Stimulated activated CD8-positive, alpha-beta memory T cell treated with anti-CD3 and anti-CD28 coated beads, Interleukin-2, amount 100 ng/mL, for 1 hour (primary cell): ENCODE measurements at places on chromosomes 12 and 14.

- no peak for DNase-seq
Measured at GRCh38 chr14:33934043-33934750, 16.7 kb downstream of the EGLN3 start.

DNA sequence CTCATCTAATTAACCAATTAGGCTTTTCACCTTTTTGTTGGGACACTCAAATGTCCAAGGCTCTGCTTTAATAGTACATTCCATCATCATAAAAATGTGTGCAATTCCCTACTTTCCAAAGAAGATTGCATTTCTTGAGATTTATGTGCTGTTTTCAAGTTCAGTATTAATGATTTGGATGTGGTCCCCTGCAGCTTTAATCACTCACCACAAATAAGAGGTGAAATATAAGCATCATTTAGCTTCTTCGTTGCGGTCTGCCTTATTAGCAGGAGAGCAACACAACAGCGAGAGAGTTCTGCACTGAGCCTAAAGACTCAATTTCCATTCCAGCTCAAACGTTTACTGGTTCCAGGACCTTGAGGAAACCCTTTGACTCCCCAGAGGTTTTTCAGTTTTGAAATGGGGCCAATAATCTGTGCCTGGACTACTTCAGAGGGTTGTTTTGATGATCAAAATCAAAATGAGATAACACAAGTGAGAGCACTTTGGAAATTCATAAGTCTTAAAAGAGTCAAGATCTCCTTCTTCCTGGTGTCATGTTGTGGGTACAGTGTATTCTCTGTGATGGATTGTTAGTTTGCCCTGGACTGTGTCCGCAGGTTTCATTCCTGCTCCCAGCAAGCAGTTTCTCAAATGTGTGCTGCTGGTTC is 53.1 kb downstream of the RERG start:
- DNase-seq = no peak

GRCh38 chr14:106347890-106348755 is 821.7 kb downstream of the TMEM121 start:
- no peak for DNase-seq

GRCh38 chr12:91984556-91984955 is 161.1 kb downstream of the BTG1 start:
- DNase-seq = no peak

GRCh38 chr12:69102856-69103255 is 136.5 kb upstream of the CPSF6 start:
- no peak for DNase-seq

DNA sequence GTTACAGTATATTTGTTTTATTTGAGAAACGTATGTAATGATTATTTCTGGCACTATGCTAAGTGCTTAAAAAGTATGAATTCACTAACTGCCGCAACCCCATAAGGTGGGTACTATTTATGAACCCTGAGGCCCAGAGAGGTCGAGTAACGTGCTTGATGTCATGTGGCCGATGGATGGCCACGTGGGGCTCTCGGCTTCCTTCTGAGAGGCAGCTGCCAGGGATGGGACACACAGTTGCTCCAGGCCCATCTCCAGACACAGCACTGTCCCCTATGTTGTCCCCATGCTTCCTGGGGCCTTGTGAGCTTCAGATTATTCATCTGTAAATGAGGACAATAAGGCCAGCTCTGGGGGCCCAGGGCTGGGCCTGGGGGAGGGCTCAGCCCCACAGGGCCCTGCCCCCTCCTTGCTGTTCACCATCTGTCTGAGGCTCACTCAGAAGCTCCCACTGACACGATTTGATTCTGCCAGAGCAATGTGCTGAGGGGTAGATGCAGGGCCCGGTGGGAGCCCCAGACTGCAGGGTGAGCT is 115.0 kb downstream of the CALM1 start:
- no peak for DNase-seq

DNA sequence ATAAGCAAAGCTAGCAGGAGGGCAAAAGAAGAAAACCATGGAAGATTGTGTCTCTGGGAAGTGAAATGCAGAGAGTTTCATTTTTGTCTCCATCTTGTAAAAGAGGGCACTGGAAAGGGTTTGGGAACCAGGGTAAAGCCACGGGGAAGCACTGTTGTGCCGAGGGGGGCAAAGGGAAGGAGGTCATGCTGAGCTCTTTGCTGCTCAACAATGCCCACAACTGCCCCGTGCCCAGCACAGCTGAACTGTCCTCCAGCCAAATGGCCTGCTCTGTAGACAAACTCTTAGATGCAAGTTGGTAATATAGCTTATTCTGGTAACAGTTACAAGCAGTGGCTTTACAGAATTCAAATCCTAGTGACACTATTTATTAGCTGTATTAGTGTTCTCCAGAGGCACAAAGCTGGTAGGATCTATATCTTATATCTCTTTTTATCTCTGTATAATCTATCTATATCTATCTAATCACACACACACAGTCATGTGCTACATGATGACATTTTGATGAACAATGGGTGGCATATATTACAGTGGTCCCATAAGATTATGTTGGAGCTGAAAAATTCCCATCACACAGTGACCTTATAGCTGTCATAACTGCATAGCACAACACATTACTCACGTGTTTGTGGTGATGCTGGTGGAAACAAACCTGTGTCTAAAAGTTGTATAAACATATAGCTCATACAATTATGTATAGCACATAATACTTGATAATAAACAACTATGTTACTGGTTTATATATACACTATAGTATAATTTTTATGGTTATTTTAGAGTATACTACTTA is 203.4 kb upstream of the DDHD1 start:
- DNase-seq = no peak

GRCh38 chr14:69354383-69355153 is 43.5 kb downstream of the ERH start:
- DNase-seq = peak; percentile 7

DNA sequence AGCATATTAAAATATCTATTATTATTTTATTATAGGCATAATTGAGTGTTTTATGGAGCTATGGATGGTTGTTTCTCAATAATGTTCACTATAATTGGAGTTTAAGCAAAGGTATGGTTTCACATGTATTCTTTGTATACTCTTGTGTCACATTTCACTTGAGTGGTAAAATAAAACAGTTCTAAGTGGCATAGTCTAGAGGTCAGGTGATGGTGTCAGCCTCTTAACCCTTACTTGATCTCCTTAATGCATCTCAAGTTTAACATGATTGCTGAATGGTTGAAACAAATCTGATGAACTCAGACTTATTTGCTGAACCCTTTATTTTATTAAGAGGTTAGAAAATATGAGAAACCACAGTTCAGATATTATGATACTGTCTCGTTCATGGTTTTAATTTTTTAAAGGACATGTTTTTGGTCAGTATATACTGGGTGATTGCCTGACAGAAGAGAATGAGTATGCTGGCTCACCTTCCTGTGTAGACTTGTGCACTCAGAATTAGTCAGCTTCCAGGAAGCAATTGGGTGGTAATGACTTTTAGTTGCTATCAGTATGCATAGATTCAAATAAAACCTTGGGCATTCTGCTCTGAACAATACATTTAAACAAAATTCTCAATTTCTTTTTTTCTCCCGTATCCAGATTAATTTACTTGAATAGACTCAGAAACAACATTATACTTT is 464.6 kb downstream of the PCNX1 start:
- no peak for DNase-seq

- no peak for DNase-seq
Measured at GRCh38 chr12:2636741-2637340, 157.9 kb upstream of the FKBP4 start.

GRCh38 chr12:124713436-124714082 is 146.1 kb upstream of the NCOR2 start:
- peak; percentile 41 for DNase-seq

DNA sequence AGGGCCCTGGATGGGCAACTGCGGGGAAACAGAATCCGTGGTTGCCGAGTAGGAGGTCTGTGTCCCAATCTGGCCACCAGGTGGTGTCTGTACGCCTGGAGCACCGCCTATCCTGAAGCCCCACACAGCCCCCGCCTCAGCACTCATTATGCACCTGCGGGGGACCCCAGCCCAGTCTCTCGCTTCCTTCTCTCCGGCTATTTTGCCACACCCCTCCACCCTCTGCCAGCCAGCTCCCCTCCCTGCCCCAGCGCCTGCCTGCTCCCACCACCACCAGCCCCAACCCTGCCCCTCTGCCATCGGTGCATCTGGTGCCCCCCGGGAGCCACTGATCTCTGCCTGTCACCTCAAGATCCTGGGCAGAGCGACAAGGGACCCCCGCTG is 2.2 kb upstream of the NXPH4 start:
- DNase-seq = no peak

GRCh38 chr12:96396914-96397313 is 3.3 kb downstream of the CDK17 start:
- no peak for DNase-seq

DNA sequence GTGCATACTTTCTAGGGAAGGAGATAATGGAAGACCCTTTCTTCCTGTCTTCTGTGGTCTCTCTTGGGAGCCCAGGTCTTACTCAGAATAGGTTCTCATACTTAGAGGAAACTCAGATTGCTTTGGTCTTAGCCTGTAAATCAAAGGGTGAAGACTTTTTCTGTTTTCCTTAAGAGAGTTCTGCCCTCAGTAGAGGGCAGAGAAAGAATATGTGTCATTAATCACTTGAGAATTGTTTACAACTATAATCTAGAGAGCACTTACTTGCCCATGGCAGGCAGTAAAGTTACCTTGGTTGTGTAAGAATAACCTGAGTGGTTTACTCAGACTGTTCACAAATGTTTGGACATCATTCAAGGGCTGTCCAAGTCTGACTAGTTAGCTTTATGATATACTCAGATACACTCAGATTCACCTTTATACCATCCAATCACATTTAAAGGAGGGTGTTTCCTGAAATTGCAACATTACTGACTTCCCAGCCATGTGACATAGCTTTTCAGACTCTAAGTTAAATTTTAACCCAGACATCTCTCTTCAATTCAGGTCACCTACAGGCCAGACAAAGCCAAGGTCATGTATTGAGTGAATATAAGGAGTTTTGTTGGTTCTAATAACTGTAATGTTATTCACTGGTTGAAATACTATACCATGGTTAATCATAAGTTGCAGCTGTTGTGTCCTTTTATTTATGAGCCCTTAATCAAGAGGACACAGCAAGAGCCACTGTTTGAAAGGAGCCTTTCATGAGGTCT is 372.2 kb downstream of the RAD51B start:
- no peak for DNase-seq

DNA sequence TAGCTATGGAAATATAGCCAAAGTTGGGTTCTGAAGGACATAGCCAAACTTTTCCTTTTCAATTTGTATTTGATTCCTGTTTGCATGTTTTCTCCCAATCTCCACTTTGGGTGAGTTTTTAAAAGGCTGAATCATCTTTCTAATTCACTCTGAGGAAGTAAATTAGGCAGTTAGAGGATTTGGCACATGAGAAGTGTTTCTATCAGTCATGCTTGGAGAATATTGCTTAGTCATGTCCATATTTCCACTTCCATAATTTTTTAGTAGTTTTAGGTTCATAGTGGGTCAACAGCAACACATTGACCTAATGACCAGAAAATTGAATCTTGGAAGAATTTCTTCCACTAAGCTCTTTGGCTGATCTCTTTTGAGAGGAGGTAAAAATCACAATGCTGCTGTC is 21.8 kb downstream of the IRAK3 start:
- no peak for DNase-seq

DNA sequence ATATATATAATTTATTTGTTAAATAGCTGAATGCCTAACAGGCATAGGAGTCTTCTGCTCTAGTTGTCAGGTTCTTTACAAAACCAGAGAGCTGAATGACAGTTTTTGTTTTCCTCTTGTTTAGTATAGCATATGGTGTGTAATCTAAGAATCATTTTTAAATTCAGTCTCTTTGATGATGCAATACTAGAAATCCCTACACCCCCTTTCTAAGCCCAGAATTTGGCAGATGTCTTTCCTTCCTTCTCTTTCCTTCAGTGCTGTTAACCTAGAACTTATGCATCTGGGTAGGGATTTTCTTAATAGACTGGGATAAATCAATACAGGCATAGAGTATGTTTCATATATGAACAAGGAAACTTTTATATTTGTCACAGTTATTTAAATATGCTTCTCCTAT is 198.1 kb downstream of the KCNH5 start:
- DNase-seq = no peak

DNA sequence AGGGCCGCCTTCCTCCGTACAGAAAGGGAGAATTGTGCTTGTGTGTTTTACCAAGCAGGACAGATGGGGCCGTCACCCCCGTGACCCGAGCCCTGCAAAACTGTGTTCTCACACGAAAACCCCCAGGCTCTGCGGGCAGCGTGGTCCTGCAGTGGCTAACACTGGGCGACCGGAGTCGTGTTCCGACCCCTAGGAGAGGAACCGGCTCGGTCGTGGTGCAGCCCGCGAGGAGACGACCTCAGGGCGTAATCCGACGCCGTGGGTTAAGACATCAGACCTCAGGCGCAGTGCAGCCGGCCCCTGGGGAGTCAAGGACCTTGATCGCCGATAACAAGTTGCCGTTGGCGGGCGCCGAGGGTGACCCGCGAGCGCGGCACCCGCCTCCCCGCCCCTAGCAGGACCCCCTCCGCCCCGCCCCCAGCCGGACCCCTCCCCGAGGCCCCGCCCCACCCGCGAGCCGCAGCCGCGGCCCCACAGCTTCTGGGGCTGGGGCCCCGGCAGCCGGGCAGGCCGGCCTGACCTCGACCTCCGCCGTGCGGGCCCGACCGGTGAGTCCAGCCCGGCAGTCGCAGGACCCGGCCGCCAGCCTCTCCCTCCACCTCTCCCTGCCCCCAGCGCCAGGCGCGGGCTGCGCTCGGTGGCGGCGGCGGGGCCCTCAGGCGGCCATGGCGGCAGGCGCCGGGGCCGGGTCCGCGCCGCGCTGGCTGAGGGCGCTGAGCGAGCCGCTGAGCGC is at the start of gene CHPT1:
CHPT1 (plus strand) TSS at position 444 of the 733 bp plus-strand sequence; CDS start at position 666, 222 bp downstream.
- peak; percentile 20 for DNase-seq

GRCh38 chr12:46556819-46557524 is 184.4 kb upstream of the SLC38A2 start:
- no peak for DNase-seq

GRCh38 chr12:121000530-121000929 is 15.8 kb downstream of the C12orf43 start:
- DNase-seq = no peak

DNA sequence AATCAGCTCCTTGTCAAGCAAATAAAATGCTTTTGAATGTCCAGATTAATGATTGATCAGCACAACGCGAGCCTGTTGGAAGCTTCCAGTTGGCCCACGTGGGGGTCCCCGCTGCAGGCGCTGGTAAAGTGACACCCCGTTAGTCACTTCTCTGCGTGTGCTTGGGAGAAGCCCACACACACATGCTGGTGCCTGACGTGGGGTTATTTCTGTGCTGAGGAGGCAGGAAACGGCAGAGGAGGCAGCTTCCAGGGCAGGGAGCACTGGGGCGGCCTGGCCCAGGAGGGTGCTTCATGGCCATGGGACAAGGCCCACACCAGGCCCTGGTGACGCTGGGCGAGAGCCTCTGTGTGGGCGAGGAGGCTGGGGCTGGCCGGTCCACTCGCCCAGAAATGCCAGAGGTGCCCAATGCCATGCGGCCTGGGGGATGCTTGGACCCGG is 101.5 kb downstream of the KIF26A start:
- DNase-seq = no peak

- no peak for DNase-seq
Measured at GRCh38 chr14:31967669-31967975, 109.5 kb upstream of the ARHGAP5 start.
